ENCODE measurements at places on chromosomes 7 and 10. TPM values are rescaled to one million over a fixed set of nuclear protein-coding genes. Genes with fewer than 3 reads are reported as not detected.

The CRYGN gene
- total RNA-seq = not detected

The SH2B2 gene
- total RNA-seq = 0.12 TPM

The PYROXD2 gene
- total RNA-seq = 6.2 TPM

The ELOVL3 gene
- total RNA-seq = not detected

The CAMK2B gene
- not detected for total RNA-seq

The PAPSS2 gene
- total RNA-seq = 0.08 TPM

The ANLN gene
- total RNA-seq = 100 TPM

The SAMD9 gene
- total RNA-seq = 80.1 TPM

The MMD2 gene
- not detected for total RNA-seq

The SMURF1 gene
- total RNA-seq = 14.2 TPM

The GRM3 gene
- total RNA-seq = not detected

The TMEM213 gene
- total RNA-seq = not detected

The ZNF804B gene
- not detected for total RNA-seq

The KCND2 gene
- total RNA-seq = not detected

The PHKG1 gene
- total RNA-seq = 2.5 TPM

The NUP205 gene
- total RNA-seq = 88.8 TPM

The SFRP5 gene
- not detected for total RNA-seq

The ARID5B gene
- total RNA-seq = 41.2 TPM

The CCDC146 gene
- 9.2 TPM for total RNA-seq

Data from activated CD4-positive, alpha-beta T cell treated with anti-CD3 and anti-CD28 coated beads, Interleukin-2, amount 10 ng/mL, durations not matched to agents 7 days and 5 days (primary cell).